ENCODE measurements at places on chromosomes 12 and 14.

DNA sequence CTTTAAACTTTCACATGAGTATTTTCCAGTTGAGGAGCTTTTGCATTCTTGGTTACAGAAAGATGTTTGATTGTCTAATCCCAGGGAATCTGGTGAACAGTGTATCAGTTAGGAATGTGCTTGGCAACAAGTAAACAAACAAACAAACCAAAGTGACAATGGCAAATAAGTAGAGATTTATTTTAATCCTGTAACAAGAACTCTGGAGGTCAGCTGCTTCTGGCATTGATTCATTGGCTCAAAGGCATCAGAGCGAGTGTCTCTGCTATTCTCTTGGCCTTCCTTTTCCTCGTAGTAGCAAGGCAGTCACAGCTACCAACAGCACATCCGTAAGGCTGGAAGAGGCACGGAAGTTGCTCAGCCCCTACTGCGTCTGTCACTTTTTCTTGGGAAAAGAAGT lies 37.2 kb downstream of the CRADD start:
- DNase-seq = no peak

GRCh38 chr14:64928239-64929013 lies 14.1 kb downstream of the GPX2 start:
- no peak for DNase-seq

GRCh38 chr14:63689132-63689531 lies 38.7 kb downstream of the SGPP1 start:
- no peak for DNase-seq

- DNase-seq = peak; percentile 89
These were observed 13.2 kb downstream of the PXN start for GRCh38 chr12:120252071-120252906.

- DNase-seq = no peak
These were observed 137.0 kb upstream of the HIF1A start for GRCh38 chr14:61558271-61558670.

GRCh38 chr14:74425525-74426201 lies 347 bp downstream of the SYNDIG1L start:
- DNase-seq = peak; percentile 66

DNA sequence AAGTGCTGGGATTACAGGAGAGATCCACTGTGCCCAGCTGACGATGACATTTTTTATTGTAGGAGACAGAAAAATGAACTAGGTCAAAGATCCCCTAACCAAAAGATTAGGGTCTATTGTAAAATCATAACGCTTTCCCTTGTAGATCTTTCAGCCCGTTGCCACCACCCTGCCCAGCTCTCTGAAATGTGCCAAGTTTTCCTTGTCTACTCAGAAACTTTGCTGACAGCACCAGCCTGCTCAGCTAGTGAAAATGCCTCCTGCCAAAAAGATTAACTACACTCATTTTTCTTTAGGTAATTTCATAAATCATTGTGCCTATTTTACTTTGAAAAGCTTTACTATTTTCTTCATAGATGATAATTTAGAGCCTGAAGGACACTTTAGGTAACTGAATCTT lies 28.2 kb upstream of the RASSF3 start:
- no peak for DNase-seq

- no peak for DNase-seq
These were observed 59.8 kb downstream of the KIF21A start for GRCh38 chr12:39383114-39383513.

- no peak for DNase-seq
These were observed 29.7 kb downstream of the ZFP36L1 start for GRCh38 chr14:68762953-68763764.
